Tongue (tissue), 3 donors: ENCODE measurements at places on chromosomes 6 and 20.

- DNase-seq, result peak; percentile 72
These were observed 645.6 kb downstream of the RNF144B start for GRCh38 chr6:19032591-19033295.

GRCh38 chr20:63433351-63433750 is 39.1 kb downstream of the KCNQ2 start:
- DNase-seq, result no peak

DNA sequence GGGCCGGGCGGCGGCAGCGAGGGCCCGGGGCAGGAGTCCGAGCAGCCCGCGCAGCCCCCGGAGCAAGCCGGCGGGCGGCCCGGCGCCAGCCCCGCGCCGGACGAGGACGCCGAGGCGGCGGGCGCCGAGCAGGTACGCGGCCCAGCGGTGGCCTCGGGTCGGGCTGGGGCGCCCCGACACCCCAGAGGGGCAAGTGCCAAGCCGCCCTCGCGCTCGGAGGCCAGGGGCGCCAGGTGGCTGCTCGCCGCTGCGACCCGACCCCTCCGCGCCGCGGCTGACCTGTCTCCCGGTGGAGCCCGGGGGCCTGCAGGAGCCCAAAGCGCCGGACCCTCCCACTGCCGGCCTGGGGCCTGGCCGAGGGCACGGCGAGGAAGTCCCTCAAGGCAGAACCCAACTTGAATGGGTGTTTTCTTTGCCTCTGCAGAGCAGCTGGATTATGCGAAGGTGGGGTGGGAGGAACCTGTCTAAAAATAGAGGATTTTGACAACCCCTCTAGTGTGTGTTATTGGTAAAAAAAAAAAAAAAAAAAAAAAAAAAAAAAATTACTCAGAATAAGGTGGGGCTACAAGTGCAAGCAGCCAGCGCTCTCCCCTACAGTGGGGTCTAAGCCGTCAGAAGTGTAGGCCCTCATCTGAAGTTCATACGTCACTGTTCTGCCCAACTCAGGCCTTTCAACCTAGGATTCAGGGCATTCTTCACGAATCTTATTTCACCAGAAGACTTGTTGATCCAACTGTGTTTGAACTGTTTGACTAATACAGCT is 609 bp downstream of the OGFRL1 start:
- peak; percentile 48 for DNase-seq

DNA sequence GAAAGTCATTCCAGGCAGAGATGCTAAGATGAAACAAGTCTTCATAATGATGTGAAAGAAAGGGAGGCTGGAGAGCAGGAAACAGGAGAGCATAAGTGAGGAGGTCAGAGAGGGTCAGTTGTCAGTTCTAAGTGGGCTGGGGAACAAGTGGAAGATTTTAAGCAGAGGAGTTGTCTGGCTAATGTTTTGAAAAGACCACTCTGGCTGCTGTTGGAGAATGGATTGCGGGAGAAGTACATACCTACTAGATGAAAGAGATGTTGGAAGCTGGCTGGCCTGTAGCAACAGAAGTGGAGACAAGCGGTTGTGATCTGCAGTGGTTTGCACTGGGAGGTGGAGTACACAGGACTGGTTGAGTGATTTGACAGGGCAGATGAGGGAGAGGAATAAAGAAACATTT is 10.1 kb downstream of the SLC35F1 start:
- DNase-seq, result no peak

DNA sequence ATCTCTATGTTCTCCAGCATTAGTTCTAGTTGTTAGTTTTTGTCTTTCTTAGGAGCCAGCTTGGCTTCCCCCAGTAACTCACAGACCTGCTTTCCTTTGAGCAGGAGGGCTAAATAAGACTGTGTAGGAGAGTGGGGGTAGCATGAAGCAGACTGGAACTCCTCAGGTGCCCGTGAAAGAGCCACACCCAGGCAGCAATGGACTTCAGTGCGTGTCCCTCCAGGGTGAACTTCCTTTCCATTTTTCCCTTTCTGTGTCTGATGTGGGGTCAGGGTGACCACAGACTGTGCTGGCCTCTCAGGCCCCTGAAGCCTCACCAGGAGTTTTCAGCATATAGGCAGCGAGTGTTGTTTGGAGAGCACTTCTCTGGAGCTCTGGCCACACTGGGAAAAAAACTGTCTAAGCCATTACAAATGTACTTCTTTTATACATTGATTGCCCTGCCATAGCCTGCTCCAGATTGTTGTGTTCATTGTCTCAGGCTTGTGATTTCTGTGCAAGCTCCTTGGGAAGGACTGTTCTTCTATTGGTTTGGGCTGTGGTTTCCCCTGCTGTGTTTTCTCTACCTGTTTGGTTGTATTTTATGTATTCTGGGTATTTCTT is 55.7 kb downstream of the SH3BGRL2 start:
- DNase-seq, result no peak

- DNase-seq, result no peak
These were observed 263.3 kb downstream of the SOX4 start for GRCh38 chr6:21856844-21857243.

DNA sequence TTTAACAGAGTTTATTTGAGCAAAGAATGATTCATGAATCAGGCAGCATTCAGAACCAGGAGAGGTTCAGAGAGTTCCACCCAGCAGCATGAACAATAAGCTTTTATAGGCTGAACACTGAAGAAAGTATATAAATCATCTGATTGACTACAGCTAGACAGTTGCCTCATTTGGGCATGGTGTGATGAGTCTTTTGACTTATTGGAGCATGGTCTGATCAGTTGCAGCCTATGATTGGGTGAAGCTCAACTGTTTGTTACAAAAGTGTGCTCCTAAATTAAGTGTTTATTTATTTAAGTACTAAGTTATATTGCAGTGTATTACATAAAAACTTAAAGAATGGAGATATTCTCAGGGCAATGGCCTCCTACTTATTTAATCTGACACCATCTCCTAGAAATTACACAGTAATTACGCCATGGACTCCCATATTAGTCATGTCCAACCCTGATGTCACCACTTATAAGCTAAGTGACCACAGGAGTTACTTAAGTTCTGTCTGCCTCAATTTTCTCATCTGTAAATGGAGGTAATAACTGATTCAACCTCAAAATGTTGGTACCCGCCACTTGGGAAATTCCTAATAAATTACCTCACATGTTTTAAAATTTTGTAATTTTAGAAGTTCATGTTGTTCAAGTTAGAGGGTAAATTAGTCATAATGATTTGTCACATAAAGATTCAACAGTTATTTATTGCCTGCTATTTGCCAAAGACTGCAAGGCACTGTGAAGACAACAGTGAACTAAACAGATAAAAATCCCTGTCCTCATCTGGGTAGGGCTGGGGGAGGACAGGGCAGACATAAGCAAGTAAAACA is 15.2 kb upstream of the ROS1 start:
- no peak for DNase-seq

DNA sequence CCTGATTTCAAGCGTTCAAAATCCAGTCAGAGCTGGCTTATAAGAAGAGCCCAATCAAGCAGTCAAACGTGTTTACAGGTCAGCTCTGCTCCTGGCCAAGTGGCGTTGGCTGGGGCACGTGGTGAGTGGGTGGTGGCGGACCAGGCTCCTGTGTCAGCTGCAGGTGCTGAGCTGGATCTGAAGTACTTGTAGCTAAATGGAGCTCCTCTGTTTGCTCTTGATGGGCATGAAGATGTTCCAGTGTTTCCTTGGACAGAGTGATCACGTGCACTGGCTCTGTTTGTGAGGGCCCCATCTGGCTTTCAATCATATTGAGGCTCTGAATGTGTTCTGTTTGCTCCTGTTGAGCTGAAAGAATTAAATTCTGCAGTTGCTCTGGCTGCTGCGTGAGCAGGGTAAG is 10.2 kb upstream of the MICAL1 start:
- DNase-seq, result no peak

GRCh38 chr20:61521687-61522420 is 269.8 kb downstream of the CDH4 start:
- DNase-seq, result no peak

DNA sequence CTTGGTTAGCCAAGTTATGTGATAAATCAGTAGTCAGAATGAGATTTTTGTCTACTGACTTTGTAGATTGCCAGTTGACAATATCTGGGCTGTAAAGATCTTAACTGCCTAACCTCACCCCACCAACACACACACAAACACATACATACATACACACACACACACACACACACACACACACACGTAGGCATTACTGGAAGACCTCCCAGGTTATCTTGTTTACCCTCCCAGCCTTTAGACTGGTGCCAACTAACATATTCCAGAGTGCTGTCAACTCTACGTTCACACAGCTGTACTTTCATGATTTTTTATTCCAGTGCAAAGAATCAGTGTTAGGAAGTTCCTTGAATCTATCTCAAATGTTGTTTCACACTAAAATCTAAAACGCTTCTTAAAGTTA is 38.9 kb downstream of the BMP5 start:
- DNase-seq, result no peak

- peak; percentile 41 for DNase-seq
These were observed 204.6 kb downstream of the NKAIN2 start for GRCh38 chr6:124008000-124008987.

DNA sequence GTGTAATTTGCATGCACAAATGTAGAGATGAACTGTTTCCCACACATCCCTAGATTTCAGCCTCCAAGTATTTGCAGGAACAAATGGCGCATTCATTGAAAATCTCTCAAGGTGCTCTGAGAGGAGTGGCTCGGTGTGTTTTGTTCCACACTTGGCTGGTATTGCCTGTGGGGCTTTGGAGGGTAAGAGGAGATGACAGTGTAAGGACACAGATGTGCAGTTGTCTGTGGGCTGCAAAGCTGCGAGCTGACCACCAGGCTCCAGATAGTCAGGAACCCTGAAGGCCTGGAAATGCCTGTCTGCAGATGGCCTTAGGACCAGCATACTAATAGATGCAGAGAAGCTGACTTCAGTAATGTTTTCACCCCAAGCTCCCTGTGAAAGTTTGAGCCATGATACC is 57.7 kb upstream of the PBOV1 start:
- no peak for DNase-seq

DNA sequence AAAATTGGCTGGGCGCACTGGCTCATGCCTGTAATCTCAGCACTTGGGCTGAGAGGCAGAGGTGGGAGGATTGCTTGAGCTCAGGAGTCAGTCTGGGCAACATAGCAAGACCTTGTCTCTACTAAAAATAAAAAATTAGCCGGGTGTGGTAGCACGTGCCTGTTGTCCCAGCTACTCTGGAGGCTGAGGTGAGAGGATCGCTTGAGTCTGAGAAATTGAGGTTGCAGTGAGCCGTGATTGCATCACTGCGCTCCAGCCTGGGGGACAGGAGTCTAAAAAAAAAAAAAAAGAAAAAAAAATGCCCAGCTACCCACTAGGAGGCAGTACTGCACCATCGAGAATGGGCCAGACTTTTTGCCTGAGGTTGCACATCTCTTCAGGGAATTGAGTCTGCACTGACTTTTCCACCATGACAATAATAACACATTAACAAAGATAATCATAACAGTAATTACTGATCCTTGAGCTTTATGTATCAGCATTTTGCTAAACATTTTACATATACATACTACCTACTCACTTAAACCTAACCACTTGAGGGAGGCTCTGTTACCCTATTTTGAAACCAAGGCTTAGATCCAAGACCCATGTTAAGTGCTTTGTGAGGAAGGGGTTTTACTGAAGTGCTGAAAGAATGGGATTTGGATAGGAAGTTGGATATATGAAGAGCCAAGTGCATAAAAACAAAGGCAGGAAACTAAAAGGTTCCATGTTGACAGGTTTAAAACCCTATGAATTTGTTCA is 21.0 kb downstream of the SRSF3 start:
- peak; percentile 69 for DNase-seq
